ENCODE measurements at places on chromosomes 1 and 21. TPM values are rescaled to one million over a fixed set of nuclear protein-coding genes. Genes with fewer than 3 reads are reported as not detected.

CYYR1 gene
- total RNA-seq, result not detected

DCAF6 gene
- 42.7 TPM for total RNA-seq

OR2L5 gene
- total RNA-seq, result not detected

DIP2A gene
- 14.3 TPM for total RNA-seq

ILDR2 gene
- total RNA-seq, result 4.6 TPM

MROH9 gene
- total RNA-seq, result not detected

PTPN22 gene
- 0.59 TPM for total RNA-seq

FAM163A gene
- total RNA-seq, result not detected

NOS1AP gene
- not detected for total RNA-seq

ZBTB37 gene
- total RNA-seq, result 1.6 TPM

ACOT7 gene
- 174 TPM for total RNA-seq

FCRL4 gene
- not detected for total RNA-seq

LHX8 gene
- 8.6 TPM for total RNA-seq

RGS1 gene
- total RNA-seq, result 62.4 TPM

CSF1 gene
- total RNA-seq, result 51.5 TPM

CCDC190 gene
- 0.12 TPM for total RNA-seq

- DNase-seq, result no peak
These were observed 126.4 kb downstream of the PTPRU start for GRCh38 chr1:29362764-29363163.

DNA sequence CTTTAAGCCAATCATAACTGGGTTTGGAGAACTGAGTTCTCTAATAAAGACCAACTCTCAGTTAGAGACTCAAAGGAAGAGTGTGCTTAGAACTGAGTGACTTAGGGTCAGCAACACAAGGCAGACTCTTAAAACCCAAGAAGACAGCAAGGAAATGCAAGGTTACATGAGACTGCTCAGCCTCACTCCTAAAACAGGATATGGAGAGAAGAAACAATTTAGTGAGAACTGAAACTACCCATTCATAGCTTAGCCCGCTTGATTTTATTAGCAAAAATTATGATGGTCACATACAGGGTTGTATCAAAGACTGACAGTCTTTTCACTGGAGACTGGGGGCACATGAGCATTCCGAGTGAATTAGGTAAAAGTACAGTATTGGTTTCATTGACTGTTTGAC is 78.9 kb upstream of the DMRTA2 start:
- no peak for DNase-seq

- DNase-seq, result no peak
These were observed 5.1 kb downstream of the HDGF start for GRCh38 chr1:156746406-156746727.

DNA sequence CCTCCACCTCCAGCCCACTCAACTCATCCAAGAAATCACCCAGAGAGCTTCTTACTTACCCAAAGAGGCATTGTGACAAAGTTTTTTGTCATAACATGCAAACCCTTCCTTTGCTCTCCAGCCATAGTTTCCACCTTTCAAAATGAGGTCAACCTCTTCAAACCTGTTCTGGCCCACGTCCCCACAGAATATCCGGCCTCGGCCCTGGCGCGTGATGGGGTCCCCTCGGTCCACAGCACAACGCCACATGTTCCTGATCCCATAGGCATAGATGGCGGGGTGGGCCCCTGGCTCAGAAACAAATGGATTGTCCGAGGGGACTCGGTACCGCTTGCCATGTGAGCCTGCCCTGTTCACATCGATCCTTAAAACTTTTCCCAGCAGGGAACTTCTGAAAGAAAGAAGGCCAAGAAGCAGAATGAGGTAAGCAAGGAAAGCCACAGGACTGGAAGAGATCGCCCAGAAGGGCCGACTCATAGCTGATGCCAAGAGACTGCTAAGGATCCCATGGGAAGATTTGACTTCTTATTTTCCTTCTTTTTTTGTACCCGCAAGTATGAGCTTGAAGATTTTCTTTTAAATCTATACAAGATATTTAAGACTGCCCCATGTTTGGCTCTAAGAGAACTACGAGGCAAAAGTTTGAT is 7.8 kb downstream of the HHIPL2 start:
- no peak for DNase-seq

- no peak for DNase-seq
These were observed 662 bp upstream of the LGALS8 start for GRCh38 chr1:236522937-236523703.

DNA sequence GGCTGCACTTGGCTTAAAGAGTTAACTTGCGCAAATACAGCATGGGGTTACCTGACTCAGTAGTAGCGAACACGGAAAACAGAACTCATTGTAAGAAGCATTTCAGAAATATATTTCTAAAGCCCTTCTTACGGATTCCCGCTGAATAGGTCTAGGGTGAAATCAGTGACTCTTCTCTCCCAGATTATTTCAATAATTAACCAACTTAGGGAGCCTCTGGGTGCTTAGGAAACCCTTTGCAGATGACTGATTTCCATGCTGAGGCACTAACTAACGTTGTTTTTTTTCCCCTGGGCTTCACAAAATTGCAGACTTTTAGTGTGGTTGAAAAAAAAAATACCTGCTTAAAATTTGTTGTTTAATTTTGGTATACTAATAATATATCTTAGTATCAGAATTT is 40.3 kb downstream of the BTG3 start:
- DNase-seq, result no peak

DNA sequence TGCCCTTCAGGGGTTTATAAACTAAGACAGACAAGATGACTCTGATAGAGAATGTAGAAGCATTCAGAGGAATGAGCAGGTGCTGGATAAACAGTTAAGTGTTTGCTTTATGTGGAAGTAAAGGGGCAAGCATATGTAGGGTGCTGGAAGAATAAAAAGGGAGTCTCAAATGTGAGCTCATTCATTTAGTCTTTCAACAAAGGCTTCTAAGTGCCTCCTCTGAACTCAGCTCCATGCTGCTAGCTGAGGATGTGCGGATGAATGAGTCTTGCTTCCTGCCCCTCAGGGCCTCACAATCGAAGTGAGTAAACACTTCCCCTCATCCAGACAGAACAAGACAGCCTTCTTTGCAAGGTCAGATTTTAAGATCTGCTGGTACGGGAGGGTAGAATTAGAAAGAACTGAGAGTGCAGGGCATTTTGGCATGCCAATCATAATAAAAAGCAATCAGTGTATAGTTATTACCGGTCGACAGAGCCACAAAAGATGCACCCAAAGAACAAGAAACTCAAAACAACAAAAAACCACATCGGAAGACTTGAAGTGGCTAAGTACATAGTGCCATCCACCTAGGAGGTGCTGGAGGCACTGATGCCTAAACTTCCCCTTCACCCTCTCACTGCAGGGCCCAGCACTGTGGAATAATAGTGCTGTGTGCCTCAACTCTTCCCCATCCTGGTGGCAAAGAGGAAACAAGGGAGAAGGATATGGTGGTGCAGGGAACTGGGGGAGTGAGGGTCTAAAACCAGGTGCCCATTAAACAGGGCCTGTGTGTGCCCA is 69.8 kb downstream of the TNR start:
- peak; percentile 56 for DNase-seq

- no peak for DNase-seq
These were observed 144.3 kb downstream of the CD247 start for GRCh38 chr1:167373986-167374385.

GRCh38 chr1:110196917-110197765 is 13.0 kb upstream of the KCNC4 start:
- DNase-seq, result peak; percentile 37

- DNase-seq, result no peak
These were observed 7.6 kb downstream of the FAM151A start for GRCh38 chr1:54615531-54616279.

GRCh38 chr1:183515002-183515689 is 42.8 kb downstream of the SMG7 start:
- peak; percentile 62 for DNase-seq

- no peak for DNase-seq
These were observed 240.1 kb downstream of the NPHP4 start for GRCh38 chr1:5751833-5752745.

- no peak for DNase-seq
These were observed 5.0 kb downstream of the GCLM start for GRCh38 chr1:93904228-93904627.

DNA sequence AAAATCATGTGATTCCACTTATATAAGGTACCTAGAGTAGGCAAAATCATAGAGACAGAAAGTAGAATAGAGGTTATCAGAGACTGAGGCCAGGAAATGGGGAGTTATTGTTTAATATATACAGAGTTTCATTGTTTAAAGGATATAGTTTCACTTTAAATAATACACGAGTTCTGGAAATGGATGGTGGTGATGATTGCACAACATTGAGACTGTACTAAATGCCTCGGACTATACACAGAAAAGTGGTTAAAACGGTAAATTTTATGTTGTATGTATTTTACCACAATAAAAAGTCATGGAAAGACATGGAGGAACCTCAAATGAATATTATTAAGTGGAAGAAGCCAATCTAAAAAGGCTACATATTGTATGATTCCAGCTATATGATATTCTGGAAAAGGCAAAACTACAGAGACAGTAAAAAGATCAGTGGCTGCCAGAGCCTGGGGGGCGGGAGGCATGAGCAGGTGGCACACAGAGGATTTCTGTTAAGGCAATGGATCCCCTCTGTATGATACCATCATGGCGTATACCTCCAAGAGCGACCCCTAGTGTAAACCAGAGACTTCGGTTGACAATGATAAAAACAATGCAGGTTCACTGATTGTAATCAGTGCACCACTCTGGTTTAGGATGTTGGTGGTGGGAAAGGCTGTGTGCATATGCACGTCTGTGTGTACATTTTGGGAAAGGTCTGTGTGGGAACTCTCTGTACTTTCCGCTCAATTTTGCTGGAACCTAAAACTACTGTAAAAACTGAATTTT is 7.5 kb downstream of the C1orf198 start:
- no peak for DNase-seq

GRCh38 chr1:108327534-108328466 is 83.9 kb upstream of the NBPF4 start:
- DNase-seq, result peak; percentile 7

- DNase-seq, result no peak
These were observed 42.6 kb downstream of the OPTC start for GRCh38 chr1:203536575-203536974.

DNA sequence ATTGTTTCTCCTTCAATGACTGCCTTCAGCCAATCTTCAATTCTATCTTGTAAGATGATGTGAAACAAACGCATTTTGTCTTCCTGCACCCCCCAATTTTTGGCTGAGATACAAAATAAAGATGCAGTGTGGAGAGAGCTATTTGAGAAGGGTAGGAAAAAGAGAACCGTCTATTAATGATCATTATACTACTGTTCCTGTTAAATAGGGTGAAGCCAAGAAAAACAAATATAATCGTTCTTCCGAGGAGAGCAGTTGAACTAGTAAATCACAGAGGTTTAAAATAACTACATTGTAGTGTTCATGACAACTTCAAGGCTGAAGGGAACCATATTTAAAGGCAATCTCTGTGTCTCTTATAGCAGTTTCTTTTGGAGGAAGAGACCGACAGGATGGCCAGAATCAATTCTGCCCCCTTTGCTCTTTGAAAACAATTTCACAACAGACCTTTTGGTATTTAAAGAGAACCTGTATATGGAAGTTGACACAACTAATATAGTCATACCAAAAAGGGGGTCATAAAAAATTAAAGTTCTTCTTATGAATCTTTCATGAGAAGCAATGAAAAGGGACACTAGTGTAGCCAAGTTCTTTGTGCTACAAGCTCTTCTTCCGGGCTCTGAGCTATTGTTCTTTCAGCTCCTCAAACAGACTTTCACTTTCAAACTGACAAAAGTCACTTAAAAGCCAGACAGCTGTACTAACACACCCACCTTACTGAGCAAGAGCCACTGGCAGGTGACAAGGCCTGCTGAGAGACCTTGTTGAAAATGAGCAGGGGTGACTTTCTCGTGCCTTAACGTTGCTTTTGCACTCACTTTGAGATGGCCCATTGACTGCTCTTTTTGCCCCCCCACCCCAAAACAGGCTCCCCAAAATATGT is 30.9 kb downstream of the PROX1 start:
- DNase-seq, result no peak

- DNase-seq, result peak; percentile 50
These were observed 13.9 kb downstream of the PALMD start for GRCh38 chr1:99659755-99660210.

- no peak for DNase-seq
These were observed 6.9 kb downstream of the TMEM125 start for GRCh38 chr1:43276673-43277072.

GRCh38 chr1:32249831-32250525 is 1.1 kb upstream of the LCK start:
- no peak for DNase-seq

- DNase-seq, result peak; percentile 19
These were observed 38.2 kb downstream of the KCNAB2 start for GRCh38 chr1:6083801-6084446.

GRCh38 chr1:243850202-243850451 is at the start of gene AKT3:
Gene AKT3, minus strand, starts transcription at chr1:243850243. Its CDS starts 7,073 bp downstream, at chr1:243843170.
- DNase-seq, result peak; percentile 86

DNA sequence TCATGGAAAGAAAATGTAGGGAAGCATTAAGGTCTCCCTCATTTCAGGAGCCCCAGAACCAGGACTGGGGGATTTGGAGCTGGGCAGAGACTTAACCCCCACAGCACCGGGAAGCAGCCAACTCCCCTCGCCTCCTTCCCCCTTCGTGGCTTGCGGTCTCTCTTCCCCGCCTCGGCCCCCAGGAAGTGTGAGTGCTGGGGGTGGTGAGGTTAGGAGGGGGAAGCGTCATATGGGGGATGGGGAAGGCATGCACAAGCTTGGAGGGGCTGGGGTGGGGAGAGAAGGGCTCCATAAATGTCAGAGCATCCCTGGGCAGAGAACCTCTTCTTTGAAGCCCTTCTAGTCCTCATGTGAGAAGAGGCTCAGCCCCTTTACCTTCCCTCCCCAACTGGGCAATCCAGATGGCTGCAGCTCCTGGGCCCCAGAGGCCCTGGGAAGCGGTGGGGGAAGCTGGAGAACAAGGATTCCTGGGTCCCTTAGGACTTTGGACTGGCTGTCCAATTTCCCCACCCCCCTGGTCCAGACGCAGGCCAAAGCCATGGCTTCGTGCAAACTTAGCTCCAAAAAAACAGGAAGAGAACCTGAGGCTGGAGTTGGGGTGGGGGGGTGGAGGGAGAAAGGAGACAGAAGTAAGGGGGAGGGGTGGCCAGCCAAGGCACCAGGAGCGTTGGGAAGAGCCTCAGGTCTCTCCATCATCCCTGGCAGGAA is 7.8 kb downstream of the ZBTB7B start:
- DNase-seq, result no peak

GRCh38 chr1:99560207-99561040 is 85.5 kb upstream of the PALMD start:
- DNase-seq, result no peak

DNA sequence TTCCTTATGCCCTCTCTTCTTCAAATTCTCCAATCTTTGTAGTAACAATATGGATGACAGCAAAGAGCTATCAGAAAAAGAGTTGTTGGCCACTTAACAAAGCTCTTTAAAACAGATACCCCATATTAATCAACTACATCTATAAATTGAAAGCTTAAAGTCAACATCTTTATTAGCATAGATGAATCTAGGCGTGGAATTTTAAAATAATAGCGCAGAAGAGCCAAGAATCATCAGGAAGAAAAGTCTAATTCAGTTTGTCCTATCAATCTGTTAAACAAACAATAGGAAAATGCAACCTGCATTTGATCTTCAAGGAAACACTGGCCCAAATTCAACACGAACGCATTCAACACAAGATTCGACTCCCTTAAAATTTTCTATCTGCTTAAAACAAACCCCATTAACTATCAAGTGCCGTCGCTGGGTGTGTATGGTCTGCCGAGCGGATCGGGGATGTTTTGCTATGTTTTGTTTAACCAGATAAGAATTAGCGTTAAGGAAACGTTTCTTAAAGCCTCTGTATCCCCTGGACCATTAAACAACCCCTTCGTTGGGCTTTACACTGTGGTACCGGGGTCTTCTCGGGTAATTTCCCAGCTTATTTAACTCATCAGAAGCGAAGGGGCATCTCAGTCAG is 1.0 kb downstream of the LYST start:
- peak; percentile 12 for DNase-seq

Measured in RPMI7951 (cell line).